Choroid plexus epithelial cell (primary cell): ENCODE measurements at places on chromosomes 2 and 18.

DNA sequence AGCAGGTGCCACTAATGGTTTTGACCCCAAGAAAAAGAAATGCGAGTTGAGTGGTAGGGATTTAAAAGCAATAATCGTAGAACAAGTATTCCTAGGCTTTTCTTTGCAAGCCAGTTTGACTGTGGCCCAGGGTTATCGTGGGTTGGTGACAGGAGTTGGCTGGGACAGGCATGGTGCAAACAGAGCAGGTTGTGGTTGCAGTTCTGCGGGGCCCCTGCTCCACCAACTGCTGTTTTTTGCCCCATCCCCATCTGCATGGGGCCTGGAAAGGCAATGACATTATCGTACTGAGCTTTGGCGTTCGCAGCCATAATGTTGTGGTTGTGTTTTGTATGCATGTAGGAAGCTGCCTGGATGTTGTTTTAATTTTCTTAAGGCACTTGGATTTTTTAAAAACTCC, 274.0 kb downstream of the TSN start:
- DNase-seq, result no peak

DNA sequence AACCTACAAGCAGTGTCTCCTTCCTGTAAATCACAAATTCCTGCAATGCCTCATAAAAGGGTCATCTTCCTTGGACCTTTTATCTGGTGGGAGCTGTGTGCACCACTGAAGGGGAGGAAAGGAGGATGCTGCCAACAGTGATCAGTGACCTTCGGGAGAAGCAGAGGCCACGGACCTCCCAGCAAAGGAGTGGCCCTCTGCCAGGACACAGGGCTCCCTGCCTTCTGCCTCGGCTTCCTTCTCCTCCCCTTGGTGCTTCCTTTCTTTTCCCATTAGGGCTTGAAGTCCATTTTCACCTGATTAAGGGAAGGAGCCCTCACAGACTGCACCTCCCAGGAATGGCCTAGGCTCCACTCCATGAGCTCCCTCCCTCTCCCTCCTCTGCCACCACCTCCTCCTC, 85.3 kb upstream of the ITGA6 start:
- DNase-seq, result no peak

DNA sequence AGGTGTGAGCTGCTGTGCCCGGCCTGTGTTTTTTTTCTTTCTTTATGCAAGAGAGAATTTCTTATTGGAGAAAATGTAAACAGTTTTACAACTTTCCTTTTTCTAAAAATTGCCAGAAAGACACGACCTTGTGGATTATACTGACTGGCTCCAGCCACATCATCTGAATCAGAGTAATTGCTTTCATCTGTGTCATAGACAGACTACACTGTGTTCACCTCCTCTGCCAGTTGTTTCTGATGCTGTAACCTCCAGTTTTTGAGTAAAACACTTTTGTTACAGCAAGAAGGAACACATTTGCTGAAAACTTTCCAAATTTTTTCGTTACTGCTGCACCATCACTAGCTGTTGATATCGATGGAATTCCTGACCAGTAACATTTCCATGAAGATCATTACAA, 43.9 kb upstream of the PLEKHM3 start:
- no peak for DNase-seq

GRCh38 chr2:144234542-144234871, 285.4 kb downstream of the ZEB2 start:
- DNase-seq, result peak; percentile 12

DNA sequence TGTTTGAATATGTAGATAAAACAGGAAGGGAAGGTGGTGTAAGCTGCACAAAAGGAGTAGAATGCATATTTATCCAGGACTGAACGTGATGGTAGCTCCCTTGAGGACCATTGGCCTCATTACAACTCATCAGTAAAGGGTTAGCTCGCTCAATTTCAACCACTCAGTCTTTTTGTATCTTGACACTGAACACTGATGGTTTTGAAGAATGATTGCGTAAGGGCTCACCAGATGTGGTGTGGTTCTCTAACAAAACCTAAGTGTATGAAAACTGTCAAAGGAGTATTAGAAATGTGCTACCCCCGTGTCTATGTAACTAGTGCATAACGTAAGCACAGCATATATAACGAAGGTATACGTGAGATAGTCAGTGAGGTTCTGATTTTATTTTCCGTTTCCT, 272.4 kb upstream of the THSD7B start:
- DNase-seq, result no peak

- peak; percentile 76 for DNase-seq
Observed at GRCh38 chr2:32864334-32865111, 82.2 kb upstream of the LTBP1 start.

- peak; percentile 27 for DNase-seq
Observed at GRCh38 chr18:61503688-61504087, 170.5 kb downstream of the CDH20 start.

DNA sequence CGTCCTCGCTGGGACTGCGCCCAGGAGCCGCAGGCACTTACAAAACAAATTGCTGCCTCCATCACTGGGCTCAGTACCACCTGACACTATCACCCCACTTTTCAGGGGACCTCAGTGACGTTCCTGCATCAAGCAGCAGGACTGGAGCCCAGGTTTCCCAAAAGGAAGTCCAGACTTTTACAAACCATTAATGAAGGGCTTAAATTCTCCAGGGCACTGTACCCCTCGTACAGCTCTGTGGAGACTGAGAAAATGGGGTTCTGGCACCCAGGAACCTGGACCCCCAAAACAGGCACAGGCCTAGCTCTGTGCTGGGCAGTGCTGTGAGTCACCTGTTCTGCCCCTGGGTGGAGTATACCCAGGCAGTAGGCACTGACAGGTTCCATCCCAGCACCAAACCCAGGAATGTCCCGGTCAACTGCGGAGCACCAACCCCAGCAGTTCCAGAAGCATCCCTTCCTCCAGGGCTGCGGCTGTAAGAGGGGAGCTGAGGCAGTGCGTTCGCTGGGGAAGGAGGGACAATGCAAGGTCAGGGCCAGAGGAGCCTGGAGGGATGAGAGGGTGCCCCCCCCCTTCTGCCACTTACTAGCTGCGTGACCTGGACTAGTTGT, 24.6 kb upstream of the NOTO start:
- DNase-seq, result no peak

DNA sequence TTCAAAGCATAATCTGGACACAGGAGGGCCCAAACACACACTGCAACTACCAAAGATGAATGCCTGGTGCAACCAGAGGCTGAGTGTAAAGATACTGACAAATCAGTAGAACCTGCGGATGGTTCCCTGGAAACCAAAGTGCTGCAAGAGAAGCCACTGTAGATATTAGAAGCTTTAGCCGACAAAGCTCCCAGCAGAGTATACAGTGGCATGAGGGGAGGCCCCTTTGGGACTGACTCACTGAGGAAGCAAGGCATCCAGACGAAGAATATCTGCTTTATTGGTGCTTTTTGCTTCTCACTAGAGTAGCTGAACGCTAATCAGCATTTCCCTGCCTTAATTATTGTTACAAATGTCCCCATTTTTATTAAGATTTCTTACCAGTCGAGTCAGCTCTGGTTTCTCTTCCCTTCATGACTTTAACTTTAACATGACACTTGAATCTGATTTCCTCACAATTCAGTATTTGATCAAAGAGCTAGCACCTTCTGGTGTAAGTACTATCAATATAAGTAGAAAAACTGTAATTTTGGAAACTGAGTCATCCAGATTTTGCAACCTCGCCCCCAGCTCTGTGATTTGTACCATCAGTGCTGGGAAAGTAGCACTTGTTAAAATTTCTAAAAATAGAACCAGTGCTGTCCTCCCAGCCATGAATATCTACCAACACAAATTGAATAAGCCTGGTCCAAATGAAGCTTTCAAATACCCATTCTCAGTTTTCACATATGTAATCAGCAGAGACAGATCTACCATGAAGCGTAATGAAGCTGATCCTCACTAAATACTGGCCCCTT, 34.2 kb downstream of the FIGN start:
- peak; percentile 41 for DNase-seq

GRCh38 chr2:6202756-6203155, 510.6 kb downstream of the SOX11 start:
- no peak for DNase-seq
